ENCODE measurements at places on chromosomes 4 and X.

DNA sequence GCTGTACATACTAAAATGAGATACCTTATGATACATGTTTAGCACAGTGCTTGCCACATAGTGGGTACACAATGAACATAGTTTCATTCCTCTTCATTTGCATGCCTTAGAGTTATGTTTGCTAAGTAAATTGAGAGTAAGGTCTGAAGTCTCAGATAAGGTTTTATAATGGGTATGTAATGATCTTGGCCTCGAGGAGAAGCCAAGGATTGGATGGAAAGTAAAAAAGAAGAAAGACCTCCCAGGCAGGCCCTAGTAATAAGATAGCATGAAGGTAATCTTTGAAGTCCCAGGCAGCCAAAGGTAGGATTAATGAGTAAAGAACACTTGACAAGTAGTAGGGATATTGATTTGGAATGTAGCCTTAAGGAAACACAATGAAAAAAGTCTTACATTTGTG lies 55.8 kb upstream of the TSPAN7 start:
- no peak for DNase-seq

DNA sequence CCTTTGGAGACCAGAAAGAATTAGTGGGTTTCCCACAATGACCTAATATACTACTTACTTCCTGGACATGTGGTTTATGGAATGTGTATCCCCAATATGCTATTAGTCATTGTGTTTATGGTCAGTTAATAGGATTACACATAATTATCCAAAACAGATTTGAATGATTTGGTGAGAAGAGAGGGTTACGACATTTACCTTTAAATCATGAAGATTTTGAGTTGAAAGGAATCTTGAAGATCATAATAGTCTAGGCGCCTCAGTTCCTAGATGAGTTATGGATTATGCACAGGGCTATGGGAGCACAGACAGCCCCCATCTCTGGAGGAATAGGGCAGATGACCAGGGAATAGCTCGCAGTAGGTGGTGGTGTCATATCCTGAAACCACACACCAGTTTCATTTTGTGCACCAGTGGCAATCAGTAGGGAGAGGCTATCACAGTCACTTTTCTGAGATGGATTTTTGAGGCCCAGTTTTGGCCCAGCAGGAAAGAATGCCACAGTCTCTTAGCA lies 61.3 kb downstream of the SEPTIN11 start:
- no peak for DNase-seq

DNA sequence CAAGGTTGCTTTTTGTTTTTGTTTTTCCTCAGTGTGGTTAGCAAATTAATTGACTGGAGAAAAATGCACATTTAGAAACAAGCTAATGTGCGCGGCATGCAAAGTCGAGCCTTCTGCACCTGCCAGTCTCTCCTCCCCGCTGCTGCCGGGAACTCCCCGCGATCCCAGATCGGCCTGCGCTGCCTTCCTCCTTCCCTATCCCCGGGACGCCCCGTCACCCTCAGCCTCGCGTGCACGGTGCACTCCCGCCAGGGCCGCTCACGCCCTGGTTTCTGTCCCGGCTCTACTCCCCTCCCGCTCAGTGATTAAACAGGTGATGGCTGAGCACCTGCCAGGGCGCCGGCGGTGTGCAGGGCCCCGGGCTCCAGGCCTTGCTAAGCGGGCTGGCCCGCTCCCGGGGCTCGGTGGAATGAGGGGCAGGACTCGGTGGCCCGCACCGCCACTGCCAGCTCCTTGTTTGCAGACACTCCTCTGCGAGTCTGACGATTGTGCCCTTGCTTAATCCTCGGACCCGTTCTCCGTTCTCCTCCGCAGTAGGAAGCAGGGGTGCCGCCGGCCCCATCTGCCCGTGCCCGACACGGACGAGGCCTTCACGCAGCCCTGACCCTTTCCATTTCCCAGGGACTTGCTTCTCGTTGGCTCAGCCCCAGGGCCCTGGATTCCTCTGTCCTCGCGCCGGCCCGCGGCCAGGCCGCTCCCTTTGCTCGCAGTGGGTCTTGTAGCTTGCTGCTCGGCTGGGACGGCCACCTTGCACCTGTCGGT lies 143.4 kb downstream of the TRIML1 start:
- no peak for DNase-seq

DNA sequence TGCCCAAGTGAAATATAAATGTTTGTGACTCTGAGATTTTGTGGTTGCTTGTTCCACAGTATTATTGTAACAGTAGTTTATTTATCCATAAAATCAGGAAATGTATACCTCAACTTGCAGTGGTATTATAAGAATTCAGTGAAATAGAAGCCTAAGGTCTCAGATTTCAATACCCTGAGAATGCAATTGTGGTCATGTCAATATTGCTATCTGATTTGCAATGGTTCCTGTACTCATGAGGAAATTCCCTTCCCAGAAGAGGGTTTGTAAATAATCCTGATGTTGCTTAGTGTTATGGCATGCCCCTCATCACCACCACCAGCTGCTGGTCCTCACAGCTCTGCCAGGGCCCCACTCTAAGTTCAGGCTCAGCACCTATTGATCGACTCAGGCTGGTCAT lies 67.8 kb downstream of the SLC34A2 start:
- no peak for DNase-seq
